ENCODE measurements at places on chromosomes 3 and 15.

DNA sequence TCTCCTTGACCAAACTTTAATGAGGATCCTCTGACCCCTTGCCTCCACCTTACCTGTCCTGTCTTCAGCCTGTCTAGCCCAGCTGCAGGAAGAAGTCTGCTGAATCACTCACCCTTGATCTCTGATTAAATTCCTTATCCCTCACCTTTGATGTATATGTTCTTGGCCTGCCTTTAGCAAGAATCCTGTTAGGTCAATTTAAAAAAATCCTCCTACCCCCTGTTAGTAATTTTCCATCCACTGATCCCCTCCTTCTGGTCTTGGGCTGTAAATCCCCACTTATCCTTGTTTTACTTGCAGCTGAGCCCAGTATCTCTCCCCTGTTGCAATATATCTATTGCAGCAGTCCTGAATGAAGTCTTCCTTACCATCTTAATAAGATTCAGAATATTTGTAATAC is 39.0 kb downstream of the MYH15 start:
- DNase-seq, result no peak

GRCh38 chr3:73558727-73559075 is 66.0 kb downstream of the PDZRN3 start:
- no peak for DNase-seq

- no peak for DNase-seq
Measured at GRCh38 chr3:126100634-126101301, 16.8 kb upstream of the SLC41A3 start.

- no peak for DNase-seq
Measured at GRCh38 chr3:131323014-131323413, 58.6 kb upstream of the NUDT16 start.

GRCh38 chr3:146589899-146590508 is 15.1 kb downstream of the PLSCR5 start:
- DNase-seq, result peak; percentile 71

Data from NCI-H2081 (cell line).